ENCODE measurements at places on chromosomes 2 and 18. TPM values are rescaled to one million over a fixed set of nuclear protein-coding genes. Genes with fewer than 3 reads are reported as not detected.

SLC23A3 gene
- 0.31 TPM for total RNA-seq

DCDC2C gene
- 0.62 TPM for total RNA-seq

TYMS gene
- 2.0 TPM for total RNA-seq

MLPH gene
- 0.94 TPM for total RNA-seq

GCG gene
- not detected for total RNA-seq

ALPG gene
- not detected for total RNA-seq

TDRD15 gene
- 3.0 TPM for total RNA-seq

Data from occipital lobe (tissue), 3 donors.